SIG-M5 (cell line): ENCODE measurements at places on chromosomes 6 and 20.
A peak's percentile ranks its signal among the peaks of the same experiment; 100 is the strongest.

DNA sequence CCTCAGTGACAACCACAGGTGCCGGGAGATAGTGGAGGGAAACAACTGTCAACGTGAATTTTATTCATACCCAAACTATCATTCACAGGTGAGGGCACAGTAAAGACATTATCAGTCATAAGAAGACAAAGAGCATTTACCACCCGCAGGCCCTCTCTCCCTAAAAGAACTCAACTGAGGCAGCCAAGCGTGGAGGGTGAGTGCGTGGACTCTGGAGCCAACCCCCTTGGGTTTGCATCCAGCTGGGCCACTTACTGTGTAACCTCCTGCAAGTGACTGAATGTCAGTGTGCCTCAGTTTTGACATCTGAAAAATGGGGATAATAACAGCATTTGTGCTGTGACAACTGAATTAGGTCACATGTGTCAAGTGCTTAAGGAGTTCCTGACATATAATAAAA is 70.6 kb upstream of the KCNK16 start:
- no peak for DNase-seq

DNA sequence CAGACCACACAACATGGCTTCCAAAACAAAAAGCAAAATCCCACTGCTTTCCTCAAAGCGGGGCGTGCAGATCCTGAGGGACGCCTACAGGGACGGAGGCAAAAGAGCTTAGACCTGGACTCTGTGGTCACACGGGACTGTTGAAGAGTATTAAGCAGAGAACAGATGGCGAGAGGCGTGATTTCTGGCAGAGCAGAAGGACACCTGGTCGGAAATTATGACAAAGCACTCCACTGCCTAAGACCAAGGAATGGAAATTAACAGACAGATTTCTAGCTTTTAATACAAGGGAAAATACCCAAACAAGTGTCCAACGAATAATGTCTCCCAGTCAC is 15.4 kb downstream of the CST7 start:
- DNase-seq, result no peak

- no peak for DNase-seq
Measured at GRCh38 chr6:144344646-144345045, 59.5 kb downstream of the UTRN start.

DNA sequence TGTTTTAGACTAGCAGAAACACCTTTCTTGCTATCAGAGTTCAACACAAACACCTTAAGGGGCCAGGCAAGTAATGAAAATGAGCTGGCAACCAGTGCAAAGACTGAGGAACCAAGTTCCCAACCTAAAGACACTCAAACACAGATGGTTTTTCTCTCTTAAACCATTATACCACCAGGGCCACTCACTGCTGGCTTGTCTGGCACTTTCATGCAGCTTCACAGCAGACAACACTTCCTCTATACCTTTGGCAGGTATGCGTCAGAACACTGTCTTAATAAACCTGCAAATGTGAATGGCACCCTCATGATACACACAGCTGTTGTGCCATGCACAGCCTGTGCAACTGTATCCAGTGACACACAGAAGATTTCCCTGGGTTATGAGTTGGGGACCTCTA is 41.6 kb downstream of the NFATC2 start:
- DNase-seq, result no peak

DNA sequence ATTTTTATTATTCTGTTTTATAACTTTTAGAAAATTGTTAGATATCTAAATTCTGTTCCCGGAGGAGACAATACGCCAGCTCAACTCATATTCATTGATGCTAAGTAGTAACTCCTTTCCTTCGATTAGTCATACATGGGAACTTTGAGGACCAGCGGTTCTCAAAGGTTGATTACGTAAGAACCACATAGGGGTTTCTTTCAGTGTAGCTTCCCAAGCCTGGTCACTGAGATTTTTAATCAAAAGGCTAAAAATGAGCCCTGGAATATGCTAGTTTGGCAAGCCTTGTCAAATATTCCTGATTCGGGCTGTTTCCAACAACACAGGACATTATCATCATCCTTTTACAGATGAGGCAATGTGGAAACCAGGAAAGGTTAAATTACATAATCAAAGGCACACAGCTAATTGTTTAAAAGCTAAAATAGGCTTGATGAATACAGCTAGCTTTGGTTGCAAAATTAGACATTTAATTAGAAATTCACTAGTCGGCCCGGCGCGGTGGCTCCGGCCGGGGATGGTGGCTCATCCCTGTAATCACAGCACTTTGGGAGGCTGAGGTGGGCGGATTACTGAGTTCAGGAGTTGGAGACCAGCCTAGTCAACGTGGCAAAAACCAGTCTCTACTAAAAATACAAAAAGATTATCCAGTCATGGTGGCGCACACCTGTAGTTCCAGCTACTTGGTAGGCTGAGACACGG is 14.6 kb upstream of the MEI4 start:
- DNase-seq, result no peak

DNA sequence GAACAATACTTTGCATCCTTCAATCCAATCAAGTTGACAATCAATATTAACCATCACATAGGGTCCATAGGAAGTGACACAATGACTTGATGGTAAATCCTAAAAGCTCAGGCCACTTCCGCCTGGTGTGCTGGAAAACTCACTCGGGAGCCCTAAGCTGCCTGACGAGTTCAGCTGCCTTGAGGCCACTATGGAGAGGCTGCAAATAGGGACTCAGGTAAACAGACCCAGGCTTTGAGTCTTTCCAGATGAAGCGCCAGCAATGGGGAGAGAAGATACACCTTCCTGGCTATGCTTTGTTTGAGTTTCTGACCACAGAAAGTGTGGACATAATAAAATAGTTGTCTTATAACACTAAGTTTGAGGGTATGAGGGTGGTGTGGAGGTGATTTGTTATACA is 112.6 kb downstream of the GPR63 start:
- DNase-seq, result no peak

DNA sequence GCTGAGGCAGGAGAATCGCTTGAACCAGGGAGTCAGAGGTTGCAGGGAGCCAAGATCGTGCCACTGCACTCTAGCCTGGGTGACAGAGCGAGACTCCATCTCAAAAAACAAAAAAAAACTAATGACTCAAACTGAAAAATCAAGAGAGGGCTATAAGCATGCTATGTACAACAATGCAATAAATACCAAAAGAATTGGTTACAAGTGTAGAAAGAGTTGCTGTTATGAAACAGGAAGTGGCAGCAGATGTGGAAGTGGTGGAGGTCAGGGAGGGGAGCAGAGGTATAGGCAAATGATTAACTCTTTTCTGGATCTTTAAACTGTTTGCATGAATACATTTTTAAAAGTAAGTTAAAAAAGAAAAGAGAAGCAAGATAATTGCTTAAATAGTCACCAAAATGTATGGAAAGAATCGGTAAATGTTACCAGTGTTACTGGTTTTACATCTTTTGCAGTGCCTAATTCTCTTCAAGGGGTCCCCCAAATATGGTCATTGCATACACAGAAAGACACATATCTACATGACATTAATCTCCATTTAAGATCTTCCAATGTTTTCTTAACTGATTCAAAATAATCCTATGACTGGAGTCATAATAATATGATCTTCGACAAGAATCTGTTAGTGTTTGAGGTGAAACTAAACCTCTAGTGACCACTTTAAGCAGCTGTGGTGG is 15.0 kb downstream of the CALHM6 start:
- peak; percentile 33 for DNase-seq

DNA sequence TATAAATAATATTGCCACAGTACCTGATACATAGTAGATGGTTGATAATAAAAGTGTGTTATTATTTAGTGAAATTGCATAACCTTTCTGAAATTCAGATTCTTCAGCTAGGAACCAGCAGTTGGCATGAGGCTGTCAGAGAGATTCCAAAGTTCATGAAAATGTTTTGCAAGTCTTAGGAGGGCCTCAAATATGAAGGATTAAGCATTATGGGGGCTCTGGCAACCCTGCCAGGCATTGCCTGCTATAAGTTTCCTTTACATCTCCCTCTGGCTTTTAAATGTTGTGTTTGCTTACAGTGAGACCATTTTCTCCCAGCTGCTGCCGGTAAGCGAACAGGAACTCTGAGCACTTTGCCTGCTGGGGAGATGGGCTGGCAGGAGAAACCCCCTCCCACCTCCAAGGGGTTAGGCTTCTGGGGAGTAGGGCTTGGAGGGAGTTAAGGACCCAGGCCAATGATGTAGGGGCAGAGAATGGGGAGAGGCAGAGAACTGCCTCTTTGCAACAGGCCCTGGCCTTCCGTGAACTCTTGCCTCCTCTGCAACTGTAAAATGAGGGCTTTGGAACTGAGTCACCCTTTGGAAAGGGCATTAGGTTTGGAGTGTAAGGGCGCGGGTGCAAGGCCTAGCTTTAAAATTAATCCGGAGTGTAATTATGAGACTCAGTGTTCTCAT is 33.2 kb upstream of the KIF3B start:
- no peak for DNase-seq

DNA sequence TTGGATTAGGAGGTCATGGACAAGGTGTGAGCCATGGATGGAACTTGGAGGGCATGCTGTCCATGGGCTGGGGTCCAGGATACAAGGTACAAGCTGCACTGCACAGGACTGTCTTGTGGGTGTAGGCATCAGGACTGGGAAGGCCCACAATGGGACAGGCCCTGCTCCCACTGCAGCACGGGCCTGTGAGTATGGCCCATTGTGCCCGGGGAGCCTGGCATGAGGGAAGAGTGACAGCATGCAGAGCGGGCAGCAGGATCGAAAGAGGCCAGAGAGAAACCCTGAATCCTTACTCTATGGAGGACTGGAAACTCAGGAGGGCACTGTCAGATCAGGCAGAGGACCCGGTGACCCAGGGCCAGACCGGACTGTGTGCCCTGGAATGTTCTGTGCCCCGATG is 211.3 kb downstream of the PREX1 start:
- DNase-seq, result no peak

DNA sequence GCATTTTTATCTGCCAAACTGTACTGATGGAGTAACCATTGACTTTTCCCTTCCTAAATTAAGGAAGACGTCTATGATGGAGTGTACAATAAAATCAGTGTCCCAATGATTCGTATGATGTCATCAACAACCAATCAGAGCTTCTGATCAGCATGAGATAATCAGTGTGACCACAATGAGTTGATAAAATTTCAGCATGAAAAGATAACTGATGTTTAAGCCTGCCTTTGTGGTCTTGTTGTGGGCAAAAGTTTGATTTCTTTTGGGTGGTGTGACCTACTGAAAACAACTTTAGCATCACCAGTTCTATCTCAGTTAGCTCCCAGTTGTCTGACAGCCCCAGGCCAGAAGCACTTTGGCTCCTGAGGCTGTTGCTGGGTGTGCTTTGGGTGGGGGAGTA is 3.3 kb downstream of the PCIF1 start:
- DNase-seq, result no peak

- DNase-seq, result no peak
Measured at GRCh38 chr6:106804346-106805335, 169.9 kb downstream of the CD24 start.

DNA sequence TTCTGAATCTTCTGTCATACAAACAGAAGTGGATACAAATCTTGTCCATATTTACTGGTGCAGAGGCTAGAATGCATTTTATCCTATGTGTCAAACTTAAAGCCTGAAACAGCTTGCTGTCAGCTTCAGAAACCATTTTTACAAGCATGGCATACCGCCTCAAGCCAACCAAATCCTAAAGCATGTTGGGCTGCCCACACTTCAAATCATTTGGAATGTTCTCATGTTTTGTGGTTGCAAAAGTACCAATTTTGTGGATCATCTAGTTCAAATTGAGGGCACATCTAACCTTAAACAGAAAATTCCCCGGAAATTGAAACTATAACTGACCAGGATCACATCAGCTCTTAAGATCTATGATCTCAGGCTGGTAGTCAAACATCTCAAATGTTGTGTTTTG is 3.2 kb downstream of the GPR63 start:
- DNase-seq, result no peak

- no peak for DNase-seq
Measured at GRCh38 chr6:107965746-107966145, 7.7 kb upstream of the SEC63 start.

DNA sequence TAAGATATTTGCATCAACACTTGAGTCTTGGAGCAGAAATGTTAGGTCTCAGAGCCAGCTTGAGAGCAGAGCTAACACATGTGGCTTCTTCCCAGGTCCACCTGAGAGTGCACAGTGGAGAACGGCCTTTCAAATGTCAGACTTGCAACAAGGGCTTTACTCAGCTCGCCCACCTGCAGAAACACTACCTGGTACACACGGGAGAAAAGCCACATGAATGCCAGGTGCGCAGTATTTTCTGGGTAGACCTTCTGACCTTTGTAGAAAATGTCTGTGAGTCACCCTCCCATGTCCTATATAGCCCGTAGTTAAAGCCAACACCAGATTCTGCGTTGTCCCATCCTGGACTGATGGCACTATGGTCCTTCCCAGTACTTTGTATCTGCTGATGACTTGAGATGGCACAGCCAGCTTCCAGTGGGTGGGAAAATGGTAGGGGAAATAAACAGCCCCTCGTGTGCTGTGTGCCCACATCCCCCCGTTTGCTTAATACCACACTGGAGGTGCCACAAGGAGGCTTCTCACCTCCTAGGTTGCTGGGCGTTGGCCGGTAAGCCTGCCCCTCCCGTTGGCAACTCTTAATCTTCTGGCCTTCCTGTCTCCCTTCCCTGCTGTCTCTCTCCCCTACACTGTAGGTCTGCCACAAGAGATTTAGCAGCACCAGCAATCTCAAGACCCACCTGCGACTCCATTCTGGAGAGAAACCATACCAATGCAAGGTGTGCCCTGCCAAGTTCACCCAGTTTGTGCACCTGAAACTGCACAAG is 20.3 kb downstream of the PRDM1 start:
- DNase-seq, result no peak

DNA sequence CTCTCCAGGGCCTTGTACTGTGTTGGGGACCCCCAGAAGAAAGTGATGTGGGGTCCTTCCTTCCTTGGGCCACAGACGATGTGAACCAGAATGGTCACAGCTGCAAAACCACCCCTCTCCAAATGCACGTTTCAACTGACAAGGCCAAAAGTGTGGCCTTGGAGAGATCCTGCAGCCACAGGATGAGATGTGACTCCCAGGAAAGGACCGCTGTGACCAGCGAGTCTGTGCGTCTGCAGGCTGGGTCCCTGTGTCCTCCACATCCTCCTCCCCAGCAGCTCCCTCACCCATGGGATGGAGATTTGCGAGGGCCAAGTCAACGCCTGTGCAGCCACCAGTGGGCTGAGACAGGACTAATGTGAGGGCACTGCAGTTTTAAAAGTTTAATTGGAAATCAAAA is 247.0 kb downstream of the ERMARD start:
- DNase-seq, result no peak

DNA sequence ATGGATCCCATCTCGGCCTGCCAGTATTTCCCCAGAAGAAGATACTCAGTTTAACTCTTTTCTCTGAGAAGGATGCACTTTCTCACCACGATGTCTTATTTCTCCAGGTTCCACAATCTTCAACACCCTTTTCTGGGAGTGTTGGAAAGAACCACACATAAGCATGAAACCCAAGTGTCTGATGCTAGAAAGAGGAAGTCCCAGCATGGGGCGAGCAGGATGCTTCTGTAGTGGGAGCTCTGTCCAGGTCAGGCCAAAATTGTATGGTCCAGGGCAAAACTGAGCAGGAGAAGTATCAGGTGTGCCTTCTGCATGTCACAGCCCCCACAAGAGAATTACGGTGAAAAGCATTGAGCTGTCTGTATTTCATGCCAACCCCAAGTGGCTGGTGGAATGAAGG is 11.0 kb downstream of the TREM1 start:
- DNase-seq, result no peak

- no peak for DNase-seq
Measured at GRCh38 chr6:44388887-44389286, 1.4 kb downstream of the CDC5L start.

- no peak for DNase-seq
Measured at GRCh38 chr6:148500402-148500801, 157.8 kb downstream of the SASH1 start.

GRCh38 chr20:21048841-21049273 is 57.3 kb downstream of the LINC00237 start:
- no peak for DNase-seq

GRCh38 chr6:29584821-29585220 is at the start of gene OR2H2:
Gene OR2H2, plus strand, starts transcription at chr6:29585121. Its CDS starts 2,824 bp downstream, at chr6:29587945.
- no peak for DNase-seq
